ENCODE measurements at places on chromosomes 1 and 21.
A peak's percentile ranks its signal among the peaks of the same experiment; 100 is the strongest.

GRCh38 chr1:17944646-17945045 lies 163.0 kb upstream of the IGSF21 start:
- DNase-seq = no peak

DNA sequence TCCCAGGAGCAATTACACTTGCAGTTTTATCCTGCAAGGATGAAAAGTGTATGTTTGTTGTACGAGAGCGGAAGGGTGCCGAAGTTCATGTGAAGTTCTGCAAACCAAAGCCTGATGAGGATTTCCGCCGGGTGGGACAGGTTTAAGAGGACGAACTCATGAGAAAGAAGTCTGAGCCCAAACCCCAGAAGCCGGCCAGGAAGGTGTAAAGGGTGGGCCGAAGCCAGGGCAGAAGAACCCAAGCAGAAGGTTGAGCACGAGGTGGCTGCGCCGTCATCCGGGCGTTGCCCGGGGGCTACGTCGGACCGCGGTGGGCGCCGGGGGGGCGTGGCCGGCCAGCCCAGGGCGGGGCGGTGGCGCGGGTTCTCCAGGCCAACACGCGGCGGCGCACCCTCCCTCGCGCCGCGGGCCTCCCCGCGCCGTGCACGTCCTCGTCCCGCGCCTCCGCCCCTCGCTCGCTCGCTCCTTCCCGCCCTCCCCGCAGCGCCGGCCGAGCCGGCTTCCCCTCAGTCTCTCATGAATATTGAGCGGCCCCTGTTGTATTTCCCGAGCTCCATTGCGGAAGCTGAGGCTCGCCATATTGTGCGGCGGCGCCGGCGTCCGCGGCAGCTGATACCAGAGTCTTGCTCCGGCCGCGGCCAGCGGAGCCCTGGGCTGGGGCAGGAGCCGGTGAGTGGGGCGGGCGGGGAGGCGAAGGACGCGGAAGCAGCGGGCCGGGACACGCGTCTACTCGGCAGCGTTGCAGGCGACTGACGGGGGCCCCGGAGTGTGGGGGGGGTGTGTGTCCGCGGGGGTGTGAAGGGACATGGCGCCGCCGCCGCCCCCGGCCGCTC lies at the start of gene RNF2:
TSS of gene RNF2 (plus strand) at position 578 of the 833 bp plus-strand sequence. CDS start 41,996 bp downstream, outside the sequence.
- peak; percentile 70 for DNase-seq

GRCh38 chr1:232629250-232630046 lies 485 bp downstream of the SIPA1L2 start:
- no peak for DNase-seq

DNA sequence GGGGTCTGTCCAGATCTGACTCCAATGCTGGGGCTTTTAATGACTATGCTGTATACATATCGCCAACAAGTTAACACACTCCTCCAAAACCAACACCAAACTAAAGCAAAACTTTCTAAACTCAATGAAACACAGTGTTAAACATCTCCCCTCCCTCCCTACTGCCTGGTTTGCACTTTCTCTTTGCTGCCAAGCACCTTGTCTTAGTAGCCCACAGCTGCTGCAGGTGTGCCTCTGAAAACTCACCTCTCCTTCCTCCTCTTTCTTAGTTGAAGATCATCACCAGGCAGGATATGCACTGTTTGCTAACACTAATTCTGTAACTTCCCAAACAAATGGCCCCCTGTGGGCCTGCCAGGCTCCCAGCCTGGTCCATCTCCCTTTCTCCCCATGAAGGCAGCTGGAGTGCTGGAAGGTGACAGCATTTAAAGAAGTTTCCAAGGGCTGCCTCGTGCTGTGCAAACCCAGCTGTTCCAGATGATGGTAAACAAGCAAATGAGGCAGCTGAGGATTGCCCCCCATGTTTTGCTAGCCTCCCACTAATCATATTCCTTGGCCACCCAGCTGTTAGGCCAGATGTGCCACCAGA lies 213.7 kb downstream of the ASTN1 start:
- DNase-seq = no peak

DNA sequence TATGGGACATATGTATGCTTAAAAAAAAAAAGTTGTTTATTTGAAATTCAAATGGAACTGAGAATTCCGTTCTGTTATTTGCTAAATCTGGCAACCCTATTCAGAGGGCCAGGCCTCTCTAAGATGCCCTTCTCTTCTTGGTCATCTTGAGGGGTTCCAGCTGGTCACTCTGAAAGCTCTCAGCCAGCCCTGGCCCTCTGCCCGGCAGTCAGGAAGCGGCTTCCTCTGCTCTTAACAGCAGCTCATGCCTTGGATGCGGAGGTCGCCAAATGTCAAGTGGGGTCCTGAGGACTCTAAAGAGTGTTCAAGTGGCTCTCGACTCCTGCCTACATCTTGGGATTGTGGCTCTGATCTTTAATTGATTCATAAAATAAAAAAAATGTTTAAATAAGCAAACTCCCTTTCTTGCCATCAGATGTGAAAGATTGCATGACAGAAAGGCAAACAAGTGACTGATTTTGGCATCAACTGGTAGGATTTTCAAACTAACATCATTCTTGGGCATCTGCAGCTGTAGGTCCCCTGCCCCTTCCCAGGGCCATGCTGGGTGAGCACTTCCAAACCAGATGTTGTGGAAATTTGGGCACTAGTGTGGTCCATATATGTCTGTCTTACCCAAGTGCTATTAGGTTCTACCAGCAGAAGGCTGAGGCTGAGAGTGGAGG lies 130.8 kb downstream of the PRDM2 start:
- DNase-seq = no peak

DNA sequence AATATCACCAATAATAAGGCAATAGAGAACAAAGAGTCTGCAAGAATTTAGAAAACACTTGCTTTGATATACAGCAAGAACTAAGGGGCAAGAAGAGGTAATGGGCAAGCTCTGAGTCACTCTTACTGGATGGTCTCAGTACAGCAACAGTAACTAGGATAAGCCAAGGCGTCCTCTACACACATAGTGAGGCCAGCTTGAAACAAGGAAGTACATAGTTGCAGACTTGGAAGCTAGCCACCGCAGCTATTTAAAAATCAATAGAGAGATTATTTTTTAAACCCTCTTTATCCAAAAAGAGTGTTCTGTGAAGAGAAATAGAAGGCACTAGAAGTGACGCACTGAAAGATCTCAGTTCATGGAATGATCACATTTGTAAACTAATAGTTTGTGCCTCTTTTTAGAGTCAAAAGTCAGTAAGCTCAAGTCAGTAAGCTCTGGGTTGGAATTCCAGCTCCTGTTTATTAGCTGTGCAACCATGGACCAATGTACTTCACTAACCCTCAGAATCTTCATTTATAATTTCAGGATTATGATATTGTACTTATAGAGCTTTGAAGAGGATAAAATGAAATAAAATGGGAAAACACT lies 118.6 kb downstream of the AKT3 start:
- no peak for DNase-seq

GRCh38 chr1:17919525-17920439 lies 164.6 kb downstream of the ACTL8 start:
- DNase-seq = no peak

DNA sequence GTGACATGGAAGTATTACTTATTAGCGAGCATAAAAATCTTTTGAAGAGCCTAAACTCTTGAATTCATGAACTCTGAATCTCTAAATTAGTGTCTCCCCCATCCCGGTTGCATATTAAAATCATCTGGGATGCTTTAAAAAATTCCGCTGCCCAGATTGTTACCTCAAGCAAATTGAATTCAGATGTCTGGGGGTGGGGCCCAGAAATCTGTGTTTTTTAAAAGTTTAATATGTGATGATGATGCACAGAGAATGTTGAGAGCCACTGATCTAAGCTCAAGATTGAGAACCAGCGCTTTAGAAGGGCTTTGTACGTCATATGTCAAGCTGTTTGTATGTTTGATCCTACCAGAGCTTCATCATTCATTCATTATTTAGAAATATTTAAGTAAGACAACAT lies 446.8 kb downstream of the NUF2 start:
- DNase-seq = no peak

DNA sequence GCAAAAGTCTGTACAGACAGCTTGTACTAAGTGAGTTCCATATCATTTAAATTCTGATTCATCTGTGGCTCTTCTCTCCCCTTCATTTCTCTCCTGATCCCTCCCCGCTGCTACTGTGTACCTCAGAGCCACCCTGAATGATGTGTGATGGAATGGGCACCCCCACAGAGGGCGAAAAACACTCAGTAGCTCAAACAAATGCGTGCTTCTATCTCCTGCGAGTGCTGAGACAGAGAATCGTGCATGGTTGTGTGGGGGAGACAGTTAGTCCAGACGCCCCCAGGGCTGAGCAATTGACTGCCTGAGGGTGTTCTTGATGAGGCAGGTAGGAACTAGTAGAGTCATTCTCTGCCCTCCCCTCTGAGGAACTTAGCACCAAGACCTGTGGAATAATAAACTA lies 269.8 kb downstream of the ZNF648 start:
- no peak for DNase-seq

GRCh38 chr1:28126783-28127490 lies 38.5 kb upstream of the EYA3 start:
- no peak for DNase-seq

DNA sequence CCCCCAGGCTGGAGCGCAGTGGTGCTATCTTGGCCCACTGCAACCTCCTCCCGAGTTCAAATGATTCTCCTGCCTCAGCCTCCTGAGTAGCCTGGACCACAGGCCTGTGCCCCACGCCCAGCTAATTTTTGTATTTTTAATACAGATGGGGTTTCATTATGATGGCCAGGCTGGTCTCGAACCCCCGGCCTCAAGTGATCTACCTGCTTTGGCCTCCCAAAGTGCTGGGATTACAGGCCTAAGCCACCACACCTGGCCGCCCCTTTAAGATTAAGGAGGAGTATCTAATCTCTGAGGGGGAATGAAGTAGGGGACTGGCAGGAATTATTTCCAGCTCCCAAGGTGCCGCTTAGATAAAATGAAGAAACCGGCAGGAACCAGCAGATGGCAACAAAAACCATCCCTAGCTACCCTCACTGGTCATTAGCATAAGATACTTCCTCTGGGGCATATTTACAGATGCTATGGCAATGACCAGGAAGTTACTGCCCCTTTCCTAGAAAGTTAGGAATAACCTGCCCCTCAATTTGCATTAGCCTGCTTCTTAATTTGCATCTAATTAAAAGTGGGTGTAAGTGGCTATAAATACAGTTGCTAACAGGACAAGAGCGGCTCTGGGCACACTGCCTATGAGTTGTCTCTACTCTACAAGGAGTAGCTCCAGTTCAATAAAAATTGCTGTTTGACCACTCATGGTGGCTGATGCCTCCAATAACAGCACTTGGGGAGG lies 7.1 kb upstream of the NSUN4 start:
- no peak for DNase-seq

GRCh38 chr21:39319251-39319756 lies 5.9 kb upstream of the BRWD1 start:
- DNase-seq = no peak

DNA sequence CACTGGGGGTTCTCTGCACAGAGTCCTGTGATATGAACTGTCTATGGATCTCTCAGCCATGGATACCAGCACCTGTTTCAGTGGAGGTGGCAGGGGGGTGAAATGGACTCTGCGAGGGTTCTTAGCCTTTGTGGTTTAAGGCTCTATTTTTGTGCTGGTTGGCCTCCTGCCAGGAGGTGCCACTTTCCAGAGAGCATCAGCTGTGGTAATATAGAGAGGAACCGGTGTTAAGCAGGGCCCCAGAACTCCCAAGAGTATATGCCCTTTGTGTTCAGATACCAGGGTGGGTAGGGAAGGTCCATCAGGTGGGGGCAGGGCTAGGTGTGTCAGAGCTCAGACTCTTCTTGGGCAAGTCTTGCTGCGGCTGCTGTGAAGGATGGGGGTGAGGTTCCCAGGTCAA lies 330.0 kb upstream of the PLD5 start:
- no peak for DNase-seq

- no peak for DNase-seq
Measured at GRCh38 chr1:111719674-111720132, 19.5 kb downstream of the INKA2 start.

- DNase-seq = no peak
Measured at GRCh38 chr1:117105722-117106121, 15.8 kb downstream of the TRIM45 start.

GRCh38 chr1:164671323-164671965 lies 112.5 kb downstream of the PBX1 start:
- no peak for DNase-seq

- DNase-seq = no peak
Measured at GRCh38 chr1:67642629-67643028, 42.4 kb upstream of the GADD45A start.

DNA sequence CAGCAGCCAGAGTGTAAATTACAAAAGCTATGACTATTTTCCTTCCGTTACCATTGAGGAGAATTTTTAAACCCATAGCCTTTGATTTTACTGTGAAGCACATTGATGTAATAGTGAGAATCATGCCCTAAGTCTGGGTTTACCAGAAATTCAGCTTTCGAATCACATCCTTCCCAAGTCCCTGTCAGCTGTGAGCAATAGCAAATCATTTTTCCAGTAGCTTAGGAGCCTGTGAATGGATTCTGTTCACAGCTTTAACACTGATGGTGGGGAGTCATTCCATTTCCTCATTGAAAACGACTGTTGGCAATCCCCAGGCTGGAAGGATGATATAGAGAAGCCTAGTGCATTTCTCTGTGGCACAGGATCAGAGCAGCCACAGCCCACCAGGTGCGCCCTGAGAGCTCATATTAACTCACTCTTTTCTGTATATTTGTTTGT lies 82.2 kb upstream of the C1orf105 start:
- DNase-seq = no peak

DNA sequence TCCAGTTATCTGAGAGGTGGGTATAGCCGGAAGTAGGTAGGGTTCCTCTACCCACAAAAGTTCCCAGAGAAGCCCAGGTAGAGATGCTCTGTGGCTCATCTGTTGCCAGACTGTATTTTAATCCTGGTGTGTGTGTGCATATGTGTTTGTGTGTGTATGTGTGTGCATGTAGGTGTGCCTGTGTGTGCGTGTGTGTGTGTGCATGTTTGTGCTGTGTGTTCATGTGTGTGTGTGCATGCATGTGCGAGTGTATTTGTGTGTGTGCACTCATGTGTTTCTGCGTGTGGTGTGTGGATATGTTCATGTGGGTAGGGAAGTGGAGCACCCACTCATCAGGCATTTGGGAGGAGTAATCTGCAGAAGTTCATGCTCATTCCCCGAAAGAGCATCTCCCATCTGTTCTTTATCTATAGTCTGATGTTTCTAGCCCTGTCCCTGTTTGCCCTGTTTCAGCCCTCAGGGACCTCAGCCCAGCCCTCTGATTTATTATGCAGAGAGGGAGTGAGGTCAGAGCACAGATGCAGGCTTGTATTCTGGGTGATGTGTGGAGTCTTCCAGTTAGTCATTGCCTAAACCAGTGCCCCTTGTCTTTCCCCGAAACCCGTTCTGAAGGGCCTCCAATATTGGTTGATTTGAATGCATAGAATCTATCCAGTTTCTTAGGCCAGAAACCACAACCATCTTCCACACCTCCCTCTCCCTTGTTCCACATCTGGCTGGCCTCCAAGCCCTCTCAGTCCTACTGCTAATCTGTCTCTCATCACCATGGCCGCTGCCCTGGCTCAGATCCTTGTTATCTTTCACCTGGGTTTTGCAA lies 69.1 kb downstream of the DISC1 start:
- DNase-seq = no peak

GRCh38 chr1:8533124-8533523 lies 215.2 kb downstream of the SLC45A1 start:
- DNase-seq = no peak

All from NCI-H1930 (cell line).